ENCODE measurements at places on chromosomes 2 and 18.

- DNase-seq, result no peak
These were observed 71.7 kb downstream of the FEZ2 start for GRCh38 chr2:36526226-36526625.

GRCh38 chr2:211957799-211958198, 580.8 kb downstream of the ERBB4 start:
- no peak for DNase-seq

DNA sequence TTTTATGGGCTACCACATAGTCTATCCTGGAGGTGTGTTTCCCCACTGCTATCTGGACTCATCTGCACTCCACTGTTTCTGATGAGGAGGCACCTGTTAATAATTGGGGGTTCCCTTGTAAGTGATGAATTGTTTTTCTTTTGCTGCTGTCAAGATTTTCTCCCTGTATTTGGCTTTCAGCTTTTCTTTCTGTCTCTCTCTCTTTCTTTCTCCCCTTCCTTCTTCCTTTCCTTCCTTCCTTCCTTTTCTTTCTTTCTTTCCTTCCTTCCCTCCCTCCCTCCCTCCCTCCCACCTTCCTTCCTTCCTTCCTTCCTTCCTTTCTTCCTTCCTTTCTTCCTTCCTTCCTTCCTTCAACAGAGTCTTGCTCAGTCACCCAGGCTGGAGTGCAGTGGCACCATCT, 9.2 kb downstream of the GNLY start:
- no peak for DNase-seq

GRCh38 chr2:238457927-238458324, 31.2 kb downstream of the ASB1 start:
- DNase-seq, result no peak

DNA sequence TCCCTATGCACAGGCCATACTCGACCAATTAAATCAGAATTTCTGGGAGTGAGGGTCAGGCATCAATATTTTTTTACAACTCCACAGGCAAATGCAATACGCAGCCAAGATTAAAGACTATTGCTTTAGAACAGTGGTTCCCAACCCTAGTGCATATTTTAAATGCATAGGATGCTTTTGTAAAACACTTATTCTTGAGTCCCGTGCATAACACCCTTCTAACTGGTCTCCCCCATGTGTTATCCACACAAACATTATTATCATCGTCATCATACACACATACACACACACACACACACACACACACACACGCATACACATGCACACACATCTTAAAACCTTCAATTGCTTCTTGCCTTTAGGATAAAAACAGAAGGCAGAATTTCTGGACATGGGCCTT, 145.0 kb upstream of the PELI1 start:
- no peak for DNase-seq

GRCh38 chr2:121408641-121409040, 122.0 kb upstream of the RNU4ATAC start:
- DNase-seq, result no peak

DNA sequence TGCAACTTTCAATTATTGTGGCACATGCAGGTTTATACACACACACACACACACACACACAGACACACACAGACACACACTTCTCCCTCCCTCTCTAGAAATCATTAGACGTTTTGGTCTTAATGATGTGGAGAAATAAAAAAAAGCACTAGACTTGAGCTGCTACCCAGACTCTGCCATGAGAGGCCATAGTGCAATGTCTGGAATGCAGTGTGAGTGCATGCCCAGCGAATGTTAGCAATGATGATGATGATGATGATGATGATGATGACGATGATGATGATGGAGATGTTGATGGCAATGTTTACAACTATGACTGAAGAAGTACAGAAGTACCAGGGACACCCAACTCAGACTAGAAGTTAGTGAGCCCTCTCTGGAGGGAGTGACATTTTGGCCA, 23.8 kb upstream of the KLHL29 start:
- DNase-seq, result no peak

Measured in stimulated activated effector memory CD8-positive, alpha-beta T cell treated with anti-CD3 and anti-CD28 coated beads, Interleukin-12 subunit alpha, Interleukin-12 subunit beta, amount 100 ng/mL, for 72 hours (primary cell).